NCI-H524 (cell line): ENCODE measurements at places on chromosomes 2 and 18.
A peak's percentile ranks its signal among the peaks of the same experiment; 100 is the strongest.

GRCh38 chr18:30487962-30488361, 554.6 kb downstream of the DSC3 start:
- DNase-seq, result no peak

GRCh38 chr2:59932341-59932740, 621.1 kb downstream of the BCL11A start:
- DNase-seq, result peak; percentile 16

GRCh38 chr2:19349911-19350677, 8.3 kb downstream of the OSR1 start:
- no peak for DNase-seq

DNA sequence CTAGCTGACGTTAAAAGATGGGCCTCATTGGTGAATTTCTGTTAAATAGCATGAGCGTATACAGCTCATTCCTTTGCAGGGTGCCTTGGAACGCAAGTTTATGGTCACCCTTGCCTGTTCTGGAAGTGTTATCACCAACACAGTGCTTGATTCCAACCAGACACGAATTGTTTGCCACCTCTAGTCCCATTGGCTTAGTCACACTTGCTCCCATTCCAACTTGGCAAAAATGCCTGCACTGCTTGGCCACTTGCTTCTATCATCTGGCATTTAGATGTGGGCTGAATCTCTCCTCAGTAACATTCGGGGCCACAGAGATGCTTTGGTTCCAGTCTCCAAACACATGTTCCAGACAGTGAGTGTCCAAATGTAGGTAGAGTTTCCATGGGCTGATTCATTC, 27.5 kb upstream of the ACVR1 start:
- no peak for DNase-seq

DNA sequence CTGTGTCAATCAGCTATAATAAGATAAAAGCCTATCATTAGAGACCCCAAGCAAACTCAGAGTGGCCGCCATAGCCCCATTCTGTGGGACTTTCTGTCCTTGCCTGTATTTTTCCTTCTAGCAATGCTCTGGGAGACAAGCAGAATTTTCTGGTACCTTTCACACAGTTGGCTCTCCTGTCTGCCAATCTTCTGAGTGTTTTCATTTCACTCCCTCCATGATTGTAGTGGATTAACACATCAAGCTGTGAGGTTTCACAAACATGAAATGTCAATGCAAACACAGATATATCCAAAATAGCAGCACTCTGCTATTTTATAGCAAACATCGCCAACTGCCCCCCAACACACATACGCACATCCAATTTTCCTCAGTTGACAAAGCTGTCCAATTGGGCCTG, 64.9 kb downstream of the C1D start:
- DNase-seq, result no peak

GRCh38 chr2:12303181-12304030, 413.3 kb upstream of the TRIB2 start:
- peak; percentile 63 for DNase-seq

DNA sequence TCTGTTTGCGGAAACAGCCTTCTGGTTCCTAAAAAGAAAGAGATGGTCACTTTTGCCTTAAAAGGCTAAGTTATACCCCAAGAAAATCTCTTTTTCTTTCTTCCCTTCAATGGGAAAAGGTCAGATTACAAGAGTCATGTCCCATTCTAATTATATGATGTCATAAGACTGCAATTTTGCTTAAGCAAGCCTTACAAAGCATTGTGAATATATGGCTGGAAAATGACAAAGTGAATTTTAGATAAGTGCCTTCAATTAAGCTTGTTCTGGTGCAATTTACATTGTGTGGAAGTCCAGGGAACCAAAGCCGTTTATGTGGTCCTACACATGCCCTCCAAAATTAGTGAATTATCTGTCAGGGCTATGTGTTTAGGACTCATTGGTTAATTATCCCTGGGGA, 7.6 kb upstream of the BMP10 start:
- no peak for DNase-seq

DNA sequence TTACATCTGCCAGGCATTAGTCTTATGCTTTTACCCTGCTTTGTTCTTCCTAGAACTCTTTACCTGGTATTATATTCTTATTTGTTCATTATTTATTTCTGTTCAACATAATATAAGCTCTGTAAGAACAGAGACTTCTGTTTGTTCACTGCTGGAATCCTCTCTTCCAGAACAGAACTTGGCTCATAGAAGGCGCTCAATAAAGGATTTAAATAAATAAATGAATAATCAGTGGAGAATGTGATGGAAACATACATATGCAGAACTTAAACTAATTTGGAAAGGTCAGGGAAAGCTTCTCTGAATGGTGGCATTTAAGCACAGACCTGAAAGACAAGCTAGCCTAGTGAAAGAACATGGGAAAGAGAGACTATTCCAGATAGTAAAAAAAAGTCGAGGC, 24.3 kb downstream of the NCKAP1 start:
- no peak for DNase-seq

- DNase-seq, result no peak
Observed at GRCh38 chr2:79100285-79100684, 12.5 kb upstream of the REG1B start.

- DNase-seq, result no peak
Observed at GRCh38 chr2:160646684-160647444, 153.3 kb upstream of the RBMS1 start.

DNA sequence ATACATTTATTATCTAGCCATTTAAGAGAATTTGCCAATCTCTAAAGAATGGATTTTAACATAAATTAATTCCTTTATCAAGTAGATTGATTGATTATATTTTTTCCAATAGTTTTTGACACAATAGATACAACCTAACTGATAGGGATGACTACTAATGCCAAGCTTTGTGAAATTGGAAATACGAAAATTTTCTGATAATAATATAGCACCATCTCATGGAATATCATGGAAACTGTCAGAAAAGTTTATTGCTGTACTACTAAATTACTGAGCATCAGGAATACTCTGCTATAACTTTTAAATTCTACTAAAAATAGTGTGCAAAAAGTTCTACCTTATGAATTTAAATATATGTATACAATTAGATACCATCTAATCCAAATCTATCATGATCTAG, 101.8 kb upstream of the MAP2 start:
- DNase-seq, result peak; percentile 19

DNA sequence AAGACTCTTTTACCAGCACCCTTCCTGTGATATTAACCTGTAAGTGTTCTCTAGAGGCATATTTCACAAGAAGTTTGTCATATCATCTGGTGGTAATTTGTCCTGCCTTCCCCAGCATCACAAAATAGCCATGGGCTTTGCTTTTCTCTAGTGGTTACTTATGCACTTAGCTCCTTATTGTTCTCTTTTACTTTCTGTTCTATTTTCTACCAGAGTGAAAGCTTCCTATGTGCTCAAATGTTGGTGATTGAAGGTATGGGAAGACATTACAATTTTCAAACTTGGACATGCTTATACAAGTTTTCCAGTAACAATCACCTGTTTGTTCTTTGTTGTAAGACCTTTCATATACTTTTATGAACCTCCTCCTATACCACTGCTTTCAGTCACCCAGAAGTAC, 87.0 kb upstream of the KCNH7 start:
- no peak for DNase-seq

GRCh38 chr2:69380072-69380917, 6.7 kb downstream of the GFPT1 start:
- no peak for DNase-seq

GRCh38 chr18:79577451-79578395, 101.9 kb upstream of the CTDP1 start:
- DNase-seq, result no peak

GRCh38 chr2:29278966-29279365, 163.8 kb downstream of the CLIP4 start:
- no peak for DNase-seq

DNA sequence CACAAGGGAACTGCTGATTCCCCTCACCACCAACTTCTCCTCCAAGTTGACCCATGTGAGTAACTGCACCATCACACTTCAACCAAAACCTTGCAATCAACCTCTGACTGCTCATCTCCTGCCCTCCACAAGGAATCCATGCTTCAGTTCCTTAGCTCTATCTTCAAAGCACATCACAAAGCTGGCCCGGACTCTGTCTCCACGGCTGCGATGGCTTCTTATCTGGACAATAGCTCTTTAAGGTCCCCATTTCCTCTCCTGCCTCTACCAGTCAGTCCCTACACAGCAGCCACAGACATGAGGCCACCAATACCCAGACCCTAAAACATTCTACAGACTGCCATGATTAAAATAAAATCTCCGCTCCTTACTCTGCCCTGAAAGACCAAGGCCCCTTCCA, 25.7 kb downstream of the MBOAT2 start:
- DNase-seq, result no peak

DNA sequence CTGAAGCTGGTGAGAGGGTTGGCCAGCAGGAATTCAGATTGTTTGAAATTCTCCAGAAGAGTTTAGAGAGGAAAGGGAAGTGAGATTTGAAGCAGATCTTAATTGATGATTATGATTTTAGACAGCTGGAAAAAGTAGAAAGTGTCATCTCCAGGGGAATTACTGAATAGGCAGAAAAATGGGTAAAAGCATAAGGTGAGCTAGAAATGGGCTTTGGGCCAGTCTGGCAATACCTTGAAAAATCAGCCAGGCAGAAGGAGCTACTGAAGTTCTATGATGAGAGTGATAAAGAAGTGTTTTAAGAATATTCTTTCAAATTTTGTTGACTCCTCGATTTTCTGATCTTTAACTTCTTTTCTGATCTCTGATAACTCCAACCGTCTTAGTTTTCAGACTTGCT, 172.9 kb upstream of the CCDC150 start:
- no peak for DNase-seq

- no peak for DNase-seq
Observed at GRCh38 chr18:25704494-25704893, 352.5 kb upstream of the ZNF521 start.

GRCh38 chr2:128490881-128491691, 172.4 kb upstream of the HS6ST1 start:
- no peak for DNase-seq

DNA sequence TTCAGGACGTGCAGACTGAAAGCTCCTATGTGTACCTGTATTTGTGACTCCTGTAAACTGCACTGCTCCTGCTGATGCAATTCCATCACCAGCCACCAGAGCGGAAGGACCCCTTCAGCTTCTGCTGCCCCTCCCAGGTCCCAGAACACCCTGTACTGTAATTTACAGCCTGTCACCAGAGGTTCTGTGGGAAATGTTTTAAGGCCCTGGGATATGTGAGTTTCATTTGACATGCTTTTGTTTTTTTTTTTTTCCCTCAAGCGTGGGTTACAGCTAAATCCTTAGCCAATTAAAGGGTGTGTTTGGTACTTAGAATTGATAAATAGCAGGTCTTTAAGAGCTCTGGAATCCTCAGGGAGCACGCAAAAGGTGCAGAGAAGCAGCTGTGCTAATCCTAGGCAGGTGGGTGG, 79.4 kb downstream of the KCTD1 start:
- peak; percentile 69 for DNase-seq
